Activated CD4-positive, alpha-beta T cell treated with anti-CD3 and anti-CD28 coated beads, Interleukin-2, amount 50 U/mL, for 24 hours (primary cell): ENCODE measurements at places on chromosomes 3 and 15.

- no peak for DNase-seq
Observed at GRCh38 chr3:198028718-198029117, 68.7 kb downstream of the LMLN start.

DNA sequence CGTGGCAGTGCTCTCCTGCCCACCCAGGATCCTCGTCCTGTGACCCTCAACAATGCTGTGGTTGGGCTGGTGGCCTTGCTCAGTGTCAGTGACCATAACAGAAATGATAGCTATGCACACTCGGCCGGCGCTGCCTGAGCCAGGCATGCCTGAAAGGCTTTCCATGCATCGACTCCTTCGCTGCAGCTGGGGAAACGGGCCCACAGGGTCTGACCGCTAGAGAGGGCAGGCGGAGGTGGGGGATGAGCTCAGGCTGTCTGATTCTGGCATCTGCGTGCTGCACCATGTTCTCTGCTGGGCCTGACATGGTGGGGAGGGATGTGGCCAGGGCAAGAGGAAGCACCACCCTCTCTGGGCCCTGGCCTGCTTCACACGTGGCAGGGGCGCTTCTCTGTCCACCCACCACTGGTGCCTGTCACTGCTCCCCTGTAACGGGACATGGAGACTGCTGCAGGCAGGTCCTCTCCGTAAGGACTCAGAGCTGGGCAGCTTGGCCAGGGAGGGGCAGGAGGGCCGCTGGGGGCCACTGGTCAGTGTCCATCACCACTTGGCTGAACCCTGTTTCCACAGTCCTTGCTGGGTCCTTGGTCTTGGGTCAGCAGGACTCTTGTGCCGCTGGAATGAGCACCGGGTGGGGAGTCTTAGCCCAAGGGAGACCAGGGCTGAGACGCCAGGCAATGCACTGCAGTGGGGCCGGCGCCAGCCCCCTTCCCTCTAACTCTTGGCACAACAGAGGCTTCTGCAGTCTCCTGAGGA is 64.1 kb upstream of the RPL32 start:
- DNase-seq, result no peak

- no peak for DNase-seq
Observed at GRCh38 chr3:13016721-13017255, 56.4 kb downstream of the IQSEC1 start.

DNA sequence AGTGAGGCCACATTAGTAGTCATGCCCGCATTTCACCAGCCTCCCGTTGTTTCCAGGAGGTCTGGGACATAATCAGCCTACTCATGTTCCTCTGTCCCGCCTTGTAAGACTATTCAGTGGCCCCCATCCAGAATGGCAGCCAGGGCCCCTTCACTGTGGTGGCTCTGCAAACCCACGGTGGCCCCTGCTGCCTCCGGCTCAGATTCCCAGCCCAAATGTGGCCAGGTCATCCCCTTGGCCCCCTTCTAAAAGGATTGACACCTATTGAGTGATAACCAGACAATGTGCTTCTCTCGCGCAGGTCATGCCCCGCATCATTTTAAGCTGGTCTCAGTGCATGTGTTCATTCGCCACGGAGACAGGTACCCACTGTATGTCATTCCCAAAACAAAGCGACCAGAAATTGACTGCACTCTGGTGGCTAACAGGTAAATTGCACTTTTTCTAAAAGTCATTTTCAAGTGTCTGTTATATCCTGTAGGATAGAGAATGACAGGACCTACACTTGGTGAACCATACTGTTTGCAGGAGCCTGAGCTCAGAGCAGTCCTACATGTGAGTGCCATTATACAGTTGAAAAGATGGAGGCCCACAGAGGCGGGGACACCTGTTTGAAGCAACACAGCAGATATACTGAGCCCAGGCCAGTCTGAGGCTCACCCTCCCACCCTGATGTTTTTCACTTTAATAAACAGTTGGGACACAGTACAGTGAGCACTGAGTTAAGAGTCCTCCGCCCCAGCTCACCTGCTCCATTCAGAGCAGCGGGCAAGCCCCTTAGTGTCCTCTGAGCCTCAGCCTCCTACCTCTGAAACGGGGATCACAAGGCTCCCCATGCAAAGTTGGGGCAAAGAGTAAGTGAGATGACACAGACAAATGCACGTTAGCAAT is 47.7 kb downstream of the PXYLP1 start:
- DNase-seq, result no peak

DNA sequence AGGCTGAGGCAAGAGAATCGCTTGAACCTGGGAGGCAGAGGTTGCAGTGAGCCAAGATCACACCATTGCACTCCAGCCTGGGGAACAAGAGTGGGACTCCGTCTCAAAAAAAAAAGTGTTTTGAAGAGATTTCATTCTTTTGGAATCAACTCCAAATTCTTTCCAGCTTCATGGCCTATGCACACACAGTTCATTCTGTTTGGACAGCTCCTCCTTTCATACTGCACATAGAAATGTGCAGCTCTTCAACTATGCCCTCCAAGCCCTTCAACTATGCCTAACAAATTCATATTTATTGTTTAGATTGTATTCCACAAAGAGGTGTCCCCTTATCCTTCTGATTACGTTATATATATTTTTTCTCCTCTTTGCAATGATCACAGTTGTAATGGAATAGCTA is 4.2 kb downstream of the TP53BP1 start:
- DNase-seq, result no peak

- no peak for DNase-seq
Observed at GRCh38 chr3:171461525-171461917, 1.3 kb upstream of the TNIK start.

- no peak for DNase-seq
Observed at GRCh38 chr15:32981536-32981935, 213.0 kb downstream of the FMN1 start.

DNA sequence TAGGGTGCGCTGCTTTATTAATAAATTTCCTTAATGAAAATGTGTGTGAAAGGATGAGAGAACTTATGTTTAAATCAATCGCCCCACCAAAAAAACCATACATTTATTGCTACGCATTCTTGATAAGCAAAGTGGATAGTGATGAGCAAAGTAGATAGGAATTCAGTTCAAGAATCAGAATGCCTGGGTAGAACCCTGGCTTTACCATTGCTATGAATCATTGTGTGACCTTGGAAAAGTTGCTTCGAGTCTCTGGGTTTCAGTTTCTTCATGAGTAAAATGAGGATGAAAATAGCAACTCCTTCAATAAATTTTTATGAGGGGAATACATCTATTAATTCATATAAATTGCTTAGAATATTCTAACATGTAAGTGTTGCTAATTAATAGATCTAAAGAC is 2.6 kb upstream of the ALCAM start:
- no peak for DNase-seq

- DNase-seq, result no peak
Observed at GRCh38 chr3:14170531-14171159, 7.8 kb downstream of the XPC start.

DNA sequence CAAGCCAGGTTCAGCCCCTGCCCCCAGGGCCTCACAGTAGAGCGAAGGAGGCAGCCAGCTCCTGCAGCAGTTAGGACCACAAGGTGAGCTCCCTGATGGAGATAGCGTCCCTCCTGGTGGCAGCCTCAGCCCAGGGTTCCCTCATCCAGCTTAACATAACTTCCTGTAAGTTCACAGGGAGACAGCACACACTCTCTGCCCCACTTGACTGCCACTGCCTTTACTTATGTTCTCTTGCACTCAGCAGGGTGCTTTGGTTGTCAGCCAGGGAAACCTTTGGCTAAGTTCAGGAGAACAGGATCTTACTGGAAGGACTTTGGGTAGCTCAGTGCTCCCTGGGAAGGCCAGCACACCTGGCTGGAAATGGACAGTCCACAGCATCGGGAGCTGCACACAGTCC is 10.9 kb downstream of the KBTBD13 start:
- DNase-seq, result no peak

DNA sequence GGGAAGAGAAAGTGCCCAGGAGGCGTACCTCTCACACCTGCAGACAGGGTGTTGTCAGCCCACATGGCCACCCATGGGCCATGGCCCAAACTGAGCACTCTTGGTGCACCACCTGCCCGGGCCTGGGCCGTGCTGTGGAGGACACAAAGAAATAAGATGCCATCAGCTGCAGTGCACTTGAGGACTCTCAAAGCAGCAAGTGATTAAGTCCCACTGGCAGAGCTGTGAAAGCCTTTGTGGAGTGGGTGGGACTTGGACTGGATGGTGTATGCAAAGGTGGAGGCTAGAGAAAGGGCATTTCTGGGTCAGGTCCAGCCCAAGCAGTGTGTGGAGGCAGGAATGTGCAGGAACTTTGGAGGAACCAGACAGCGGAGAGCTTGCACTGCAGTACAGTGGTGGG is 122.3 kb downstream of the MEGF11 start:
- no peak for DNase-seq

GRCh38 chr15:57463360-57463759 is 87.1 kb downstream of the CGNL1 start:
- DNase-seq, result no peak

GRCh38 chr3:185807445-185808068 is 17.3 kb downstream of the IGF2BP2 start:
- no peak for DNase-seq

GRCh38 chr15:100434038-100434437 is 92.3 kb upstream of the ADAMTS17 start:
- no peak for DNase-seq

- no peak for DNase-seq
Observed at GRCh38 chr3:189137416-189137815, 34.4 kb upstream of the TPRG1 start.

DNA sequence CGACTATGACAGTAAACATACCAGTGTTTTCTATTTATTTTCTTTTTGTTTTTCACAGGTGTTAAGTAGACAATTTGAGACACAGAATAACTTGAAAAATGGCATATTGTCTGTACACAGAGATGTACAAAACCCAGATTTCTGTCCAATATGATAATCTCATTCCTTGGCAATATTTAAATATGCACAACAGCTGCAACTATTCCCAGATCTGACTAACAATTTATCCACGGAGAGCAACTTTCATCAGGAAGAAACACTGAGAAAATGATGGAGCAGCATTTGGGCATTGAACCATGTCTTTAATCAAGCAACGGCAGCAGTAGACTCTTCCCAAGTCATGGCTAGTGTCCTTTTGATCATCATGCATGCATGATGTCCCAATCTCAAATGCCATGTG is 452.6 kb downstream of the ZPLD1 start:
- DNase-seq, result no peak

DNA sequence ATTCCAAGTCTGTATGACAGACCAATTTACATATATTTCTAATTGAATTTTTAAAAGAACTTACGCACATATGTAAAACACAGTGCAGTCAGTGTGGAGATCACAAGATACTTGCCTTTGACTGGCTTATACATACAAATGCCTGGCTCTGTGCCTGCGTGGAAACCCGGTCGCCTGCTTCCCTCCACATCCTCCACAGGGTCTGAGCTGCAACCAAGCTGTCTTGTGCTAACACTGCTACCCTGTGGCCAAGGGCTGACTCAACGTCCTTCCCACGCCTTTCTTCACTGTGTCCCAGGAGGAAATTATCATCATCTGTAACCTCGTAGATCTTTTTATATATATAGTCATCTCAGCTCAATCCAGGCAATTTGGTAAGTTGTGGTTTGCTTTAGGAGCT is 117.0 kb downstream of the WNT7A start:
- DNase-seq, result no peak

DNA sequence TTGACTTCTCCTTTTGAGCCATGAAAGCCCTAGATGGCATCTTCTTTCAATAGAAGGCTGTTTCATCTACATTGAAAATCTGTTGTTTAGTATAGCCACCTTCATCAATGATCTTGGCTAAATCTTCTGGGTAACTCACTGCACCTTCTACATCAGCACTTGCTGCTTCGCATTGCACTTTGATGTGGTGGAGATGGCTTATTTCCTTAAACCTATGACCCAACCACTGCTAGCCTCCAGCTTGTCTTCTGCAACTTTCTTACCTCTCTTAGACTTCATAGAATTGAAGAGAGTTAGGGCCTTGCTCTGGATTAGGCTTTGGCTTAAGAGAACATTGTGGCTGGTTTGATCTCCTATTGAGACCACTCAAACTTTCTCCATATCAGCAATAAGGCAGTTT is 189.8 kb downstream of the PLCL2 start:
- DNase-seq, result no peak

GRCh38 chr15:59817053-59817452 is 127.9 kb upstream of the BNIP2 start:
- DNase-seq, result no peak

GRCh38 chr3:172918165-172918564 is 167.6 kb downstream of the ECT2 start:
- DNase-seq, result no peak

GRCh38 chr3:46578973-46579755 is 13.1 kb upstream of the LRRC2 start:
- no peak for DNase-seq

- DNase-seq, result no peak
Observed at GRCh38 chr3:60703008-60703407, 548.2 kb downstream of the FHIT start.

- DNase-seq, result no peak
Observed at GRCh38 chr3:41579861-41580260, 380.6 kb downstream of the CTNNB1 start.

DNA sequence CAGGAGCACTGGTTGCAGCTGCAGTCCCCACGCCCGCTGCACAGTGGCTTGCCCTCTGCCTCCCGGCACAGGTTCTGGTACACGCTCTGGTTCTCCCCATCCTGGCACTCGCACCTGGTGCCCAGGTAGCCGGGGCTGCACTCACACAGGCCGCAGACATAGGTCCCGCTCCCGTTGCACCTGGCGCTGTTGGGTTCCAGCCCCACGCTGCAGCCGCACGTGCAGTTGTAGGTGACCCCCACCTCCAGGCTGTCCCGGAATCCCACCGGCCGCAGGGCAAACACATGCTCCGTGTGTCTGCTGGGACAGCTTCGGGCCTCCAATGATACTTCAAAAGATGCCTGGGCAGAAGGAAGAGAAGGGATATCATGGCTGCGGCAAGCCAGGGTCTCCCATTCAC is 66.2 kb downstream of the UMPS start:
- no peak for DNase-seq

DNA sequence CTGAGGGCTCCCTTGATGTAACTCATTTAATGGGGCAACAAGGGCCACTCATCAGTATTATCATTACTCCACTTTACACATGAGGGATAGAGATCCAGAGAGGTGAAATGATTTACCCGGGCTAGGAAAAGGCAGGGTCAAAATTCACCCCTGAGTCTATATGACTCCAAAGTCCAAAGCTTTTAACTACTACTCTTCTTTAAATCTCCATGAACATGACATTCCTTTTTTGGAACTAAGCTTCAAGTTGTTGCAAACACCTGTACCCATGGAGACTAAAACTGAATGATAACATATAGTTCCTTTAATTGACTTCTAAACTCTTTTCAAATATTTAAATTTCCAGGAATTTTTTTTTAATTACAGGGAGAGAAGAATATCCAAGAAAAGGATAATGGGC is 292.9 kb upstream of the GADL1 start:
- DNase-seq, result no peak

DNA sequence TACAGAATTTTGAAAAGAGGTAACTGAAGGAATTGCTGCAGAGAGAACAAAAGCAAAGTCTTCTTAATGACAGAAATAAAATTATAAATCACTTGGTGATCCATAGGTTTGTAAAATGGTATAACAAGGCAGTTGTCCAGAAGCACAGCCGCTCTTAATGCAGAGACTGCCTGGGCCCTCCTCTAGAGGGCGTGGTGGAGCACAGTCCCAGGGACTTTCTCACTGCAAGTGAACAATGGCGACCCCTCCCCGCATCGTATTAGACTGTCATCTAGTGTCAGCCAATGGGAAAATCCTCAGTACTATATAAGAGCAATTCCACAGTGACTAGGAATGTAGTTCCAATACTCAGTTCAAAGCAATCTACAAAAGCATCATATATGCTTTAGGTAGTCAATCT is 26.4 kb upstream of the ZBED2 start:
- DNase-seq, result no peak

GRCh38 chr3:57226176-57226575 is 1.4 kb upstream of the APPL1 start:
- no peak for DNase-seq

- DNase-seq, result no peak
Observed at GRCh38 chr15:48437178-48437577, 105.9 kb downstream of the DUT start.
